ENCODE measurements at places on chromosomes 1 and 21. TPM values are rescaled to one million over a fixed set of nuclear protein-coding genes. Genes with fewer than 3 reads are reported as not detected.

The DR1 gene
- 19.9 TPM for total RNA-seq

The LRRC38 gene
- total RNA-seq: not detected

The ALG6 gene
- 6.2 TPM for total RNA-seq

The LRP8 gene
- 1.2 TPM for total RNA-seq

The WNT4 gene
- total RNA-seq: 0.36 TPM

The HOOK1 gene
- total RNA-seq: 1.5 TPM

The FAM72B gene
- total RNA-seq: 0.83 TPM

The MASP2 gene
- total RNA-seq: not detected

The OR10R2 gene
- not detected for total RNA-seq

The RAB25 gene
- not detected for total RNA-seq

The PADI1 gene
- not detected for total RNA-seq

The ROR1 gene
- 31.0 TPM for total RNA-seq

DNA sequence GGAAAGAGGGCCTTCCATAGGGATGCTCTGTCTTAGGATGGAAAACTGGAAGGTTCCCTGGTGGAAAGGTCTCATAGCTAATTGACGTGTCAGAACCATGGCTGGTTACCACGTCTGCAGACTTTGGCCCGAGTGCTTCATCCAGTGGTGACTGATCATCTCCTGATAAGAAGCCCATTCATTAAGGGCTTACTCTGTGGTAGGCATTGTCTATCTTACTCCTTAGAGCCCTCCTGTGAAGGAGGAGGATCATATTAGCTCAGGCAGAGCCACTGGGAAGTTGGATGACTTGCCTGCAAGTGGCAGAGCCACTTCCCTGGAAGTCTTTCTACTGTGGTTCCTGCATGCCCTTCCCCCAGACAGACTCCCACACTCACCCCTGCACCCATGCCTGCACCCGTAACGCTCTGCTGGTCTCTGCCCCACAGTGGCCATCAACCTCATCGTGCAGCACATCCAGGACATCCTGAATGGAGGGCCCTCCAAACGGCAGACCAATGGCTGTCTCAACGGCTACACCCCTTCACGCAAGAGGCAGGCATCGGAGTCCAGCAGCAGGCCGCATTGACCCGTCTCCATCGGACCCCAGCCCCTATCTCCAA lies 79.9 kb downstream of the UCK2 start:
- DNase-seq: no peak

DNA sequence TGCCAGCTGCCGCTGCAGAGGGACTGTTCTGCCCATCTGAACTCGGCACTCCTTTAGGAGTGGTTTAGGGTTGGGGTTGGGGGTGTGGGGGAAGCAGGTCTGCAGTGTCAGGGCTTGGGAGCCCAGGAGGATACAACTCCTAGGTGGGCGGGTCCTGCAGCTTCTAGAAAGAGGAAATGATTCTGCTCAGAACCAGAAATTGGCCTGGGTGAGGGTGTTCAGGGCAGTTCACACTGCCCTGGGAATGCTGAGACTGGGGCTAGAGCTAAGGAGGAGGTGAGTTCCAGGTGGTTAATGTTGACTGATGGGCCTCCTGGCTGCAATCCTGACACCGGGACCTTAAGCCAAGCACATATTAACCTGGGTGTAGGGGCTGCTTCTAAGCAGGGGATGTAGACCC lies 4.8 kb upstream of the SLC26A9 start:
- DNase-seq: no peak

GRCh38 chr1:119323216-119323982 lies 45.2 kb upstream of the HAO2 start:
- DNase-seq: no peak

DNA sequence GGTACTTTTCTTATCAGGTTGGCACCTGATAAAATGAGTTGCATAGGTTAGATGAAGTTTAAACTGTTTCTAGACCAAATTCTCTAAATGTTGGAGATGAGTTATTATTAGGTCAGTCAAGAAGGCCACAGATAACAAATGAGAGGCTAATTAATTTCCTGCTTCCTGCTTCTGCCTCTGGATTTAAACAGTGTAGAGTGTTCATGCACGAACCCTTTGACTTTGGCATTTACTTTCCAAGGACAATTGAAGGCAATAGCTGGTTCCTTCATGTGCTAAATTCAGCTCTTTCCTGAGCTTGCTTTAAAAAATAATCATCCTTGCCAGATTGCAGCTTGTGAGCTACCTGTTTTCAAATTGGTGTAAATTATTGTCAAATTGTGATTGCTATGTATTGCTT lies 80.6 kb downstream of the RASAL2 start:
- DNase-seq: no peak

GRCh38 chr1:192527950-192528349 lies 47.6 kb upstream of the RGS1 start:
- DNase-seq: no peak

- no peak for DNase-seq
Measured at GRCh38 chr1:96845464-96845863, 123.9 kb downstream of the PTBP2 start.

DNA sequence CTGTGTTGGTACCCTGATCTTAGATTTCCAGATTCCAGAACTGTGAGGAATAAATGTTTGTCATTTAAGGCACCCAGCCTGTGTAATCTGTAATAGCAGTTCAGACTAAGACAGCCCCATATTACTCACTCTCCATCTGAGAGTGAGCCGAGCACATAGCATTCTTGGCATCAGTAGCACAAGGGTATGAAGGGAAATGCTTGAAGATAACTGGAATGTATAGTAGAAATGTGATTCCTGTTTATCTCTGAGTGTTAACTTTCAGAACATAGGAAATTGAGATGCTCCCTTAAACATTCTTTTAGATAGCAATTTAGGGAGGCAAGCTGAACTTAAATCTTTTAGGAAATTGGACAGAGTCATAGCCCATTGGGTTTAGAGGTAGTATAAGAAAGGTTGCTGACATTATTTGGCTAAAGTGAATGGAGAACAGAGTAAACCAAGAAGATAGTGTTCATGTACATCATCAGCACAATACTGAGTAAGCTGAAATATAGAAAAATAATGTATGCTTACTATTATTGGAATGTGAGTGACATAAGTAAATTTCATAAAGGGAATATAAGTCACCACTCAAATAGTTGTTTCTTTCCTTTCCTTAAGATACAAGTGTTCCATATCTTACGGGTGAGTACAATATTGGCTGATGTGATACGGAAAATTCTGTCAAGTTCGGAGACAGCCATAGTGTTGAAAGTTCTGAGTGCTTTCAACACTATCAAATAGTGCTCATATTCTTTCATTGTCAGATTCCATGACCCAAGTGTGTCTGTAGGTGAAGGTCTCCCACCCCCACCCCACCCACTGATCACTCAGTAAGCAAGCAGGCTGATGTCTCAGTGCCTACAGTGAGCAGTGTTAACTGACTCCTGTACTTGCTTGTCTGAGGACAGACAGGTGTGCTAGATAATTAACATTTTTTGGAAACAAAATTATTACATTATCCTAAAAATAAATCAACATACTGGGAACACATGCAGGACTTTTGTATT lies 73.7 kb downstream of the LRRC8D start:
- no peak for DNase-seq

DNA sequence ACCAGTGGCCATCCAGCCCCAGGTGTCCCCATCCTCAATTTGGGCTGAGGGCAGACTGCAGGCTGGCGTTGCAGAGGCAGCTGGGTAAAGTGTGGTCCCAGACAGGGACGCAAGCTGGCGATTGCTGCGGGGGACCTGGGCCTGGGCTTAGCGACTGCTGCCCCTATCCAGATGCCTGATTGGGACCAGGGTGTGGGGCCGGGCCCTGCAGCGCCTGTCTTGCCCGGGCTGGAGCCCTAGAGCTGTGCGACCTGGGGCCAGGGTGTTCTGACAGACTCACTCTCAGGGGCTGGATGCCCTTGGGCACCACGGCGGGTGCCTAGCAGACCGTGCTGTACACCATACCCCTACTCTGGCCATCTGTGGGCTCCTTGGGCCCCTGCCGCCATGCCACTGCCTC lies 16.2 kb upstream of the FAAP20 start:
- peak; percentile 70 for DNase-seq

- no peak for DNase-seq
Measured at GRCh38 chr1:246304484-246305259, 202.4 kb downstream of the SMYD3 start.

DNA sequence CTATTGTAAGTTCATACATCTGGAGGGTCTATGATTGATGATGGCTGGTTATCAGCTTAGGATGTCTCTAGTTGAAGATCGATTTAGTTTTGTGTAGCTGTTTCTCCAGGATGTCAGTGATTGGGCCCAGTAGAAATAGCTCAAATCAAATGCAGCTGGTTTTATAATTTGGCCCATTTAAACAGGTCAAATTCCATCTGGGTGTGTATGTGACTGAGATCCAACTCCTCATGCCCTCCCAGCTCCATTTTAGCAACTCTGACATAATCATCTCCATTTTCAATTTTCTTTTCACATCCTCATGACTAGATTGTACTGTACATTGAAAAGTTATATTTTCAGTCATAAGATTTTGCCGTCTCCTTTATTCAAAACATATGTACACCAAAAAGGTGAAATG lies 99.2 kb downstream of the TPR start:
- no peak for DNase-seq

- no peak for DNase-seq
Measured at GRCh38 chr1:193156117-193156821, 30.1 kb downstream of the B3GALT2 start.

- no peak for DNase-seq
Measured at GRCh38 chr1:228646717-228647522, 88.4 kb upstream of the RHOU start.

- DNase-seq: peak; percentile 81
Measured at GRCh38 chr1:221335161-221336101, 406.5 kb downstream of the DUSP10 start.

GRCh38 chr1:167666416-167666815 lies 36.4 kb downstream of the RCSD1 start:
- no peak for DNase-seq

GRCh38 chr1:66779475-66780078 lies 21.5 kb downstream of the INSL5 start:
- DNase-seq: no peak

GRCh38 chr1:247638011-247638410 lies 32.6 kb downstream of the OR2G3 start:
- no peak for DNase-seq

- DNase-seq: peak; percentile 72
Measured at GRCh38 chr1:177256153-177257075, 85.7 kb downstream of the BRINP2 start.

GRCh38 chr1:235822685-235823084 lies 44.0 kb downstream of the LYST start:
- DNase-seq: no peak

GRCh38 chr1:74811436-74812179 lies 78.7 kb downstream of the TYW3 start:
- no peak for DNase-seq

- DNase-seq: no peak
Measured at GRCh38 chr1:110205156-110205555, 5.0 kb upstream of the KCNC4 start.
